ENCODE measurements at places on chromosomes 6 and 20.

DNA sequence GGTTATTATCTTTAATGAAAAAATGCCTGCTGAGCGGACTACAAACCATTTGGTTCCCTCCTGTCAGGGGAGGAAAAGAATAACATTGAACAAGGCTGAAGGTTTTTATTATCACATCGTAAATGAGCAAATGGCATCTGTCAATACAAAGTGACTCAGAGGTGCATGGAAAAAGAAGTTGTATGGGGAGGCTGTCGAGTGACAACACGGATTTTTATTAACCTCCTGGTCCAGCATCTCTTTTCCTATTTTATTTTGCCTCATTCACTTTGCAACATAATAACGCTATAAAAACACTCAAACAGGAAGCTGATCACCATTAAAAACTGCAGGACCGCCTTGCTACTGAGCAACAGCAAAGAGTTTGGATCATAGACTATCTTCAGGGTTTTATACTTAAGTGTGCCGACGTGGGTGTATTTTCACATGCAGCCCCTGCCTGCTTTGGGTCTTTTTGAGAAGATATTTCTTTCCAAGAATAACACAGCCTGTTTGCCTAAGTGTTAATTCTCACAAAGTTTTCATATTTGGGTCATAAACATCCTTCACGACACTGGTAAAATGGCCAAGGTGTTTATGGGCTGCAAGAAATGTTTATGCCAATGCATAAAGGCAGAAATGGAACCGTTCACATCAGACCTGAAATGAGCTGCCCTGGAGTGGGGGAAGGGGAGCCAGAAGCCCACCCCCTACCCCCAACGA, 132.1 kb upstream of the SALL4 start:
- no peak for DNase-seq

- peak; percentile 77 for DNase-seq
Measured at GRCh38 chr6:89895276-89895874, 1.1 kb downstream of the GJA10 start.

DNA sequence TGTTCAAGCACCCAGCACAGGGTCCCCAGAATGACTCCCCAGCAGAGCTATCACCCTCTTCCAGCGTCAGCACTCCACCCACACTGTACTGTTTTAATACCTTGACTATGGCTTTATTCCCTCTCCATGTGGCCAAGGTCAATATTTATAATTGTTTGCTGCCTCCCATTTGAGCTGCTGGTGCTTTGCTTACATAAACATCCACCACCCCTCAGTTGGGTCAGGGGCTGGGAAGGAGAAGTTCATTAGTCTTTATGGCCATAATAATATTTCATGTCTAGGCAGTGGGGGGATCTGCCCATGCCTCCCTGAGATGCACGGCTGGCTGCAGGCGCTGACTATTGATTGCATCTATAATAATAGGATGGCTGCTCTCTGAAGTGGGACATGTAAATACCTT, 41.8 kb upstream of the SAYSD1 start:
- DNase-seq: no peak

- DNase-seq: no peak
Measured at GRCh38 chr6:111992851-111993250, 61.1 kb upstream of the CCN6 start.

- no peak for DNase-seq
Measured at GRCh38 chr20:63015662-63016361, 9.0 kb upstream of the BHLHE23 start.

DNA sequence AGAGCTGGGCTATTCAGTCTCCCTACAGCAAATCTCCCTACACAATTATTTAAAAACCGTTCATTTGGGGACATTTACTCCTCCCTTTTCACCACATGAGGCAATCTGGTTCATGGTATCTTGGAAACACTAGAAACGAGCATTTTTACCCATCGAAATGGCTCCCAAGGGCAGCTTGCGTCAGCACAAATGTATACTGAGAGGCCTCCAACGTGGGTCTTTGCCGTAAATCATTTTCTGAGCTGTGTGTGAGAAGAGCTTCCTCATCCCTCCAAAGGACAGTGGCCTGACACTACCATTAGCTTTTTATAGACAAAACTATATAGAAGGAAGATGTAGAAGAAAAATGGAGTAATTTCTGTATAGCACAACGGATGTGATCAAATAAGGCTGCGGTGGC, 30.0 kb upstream of the PXDC1 start:
- DNase-seq: no peak

DNA sequence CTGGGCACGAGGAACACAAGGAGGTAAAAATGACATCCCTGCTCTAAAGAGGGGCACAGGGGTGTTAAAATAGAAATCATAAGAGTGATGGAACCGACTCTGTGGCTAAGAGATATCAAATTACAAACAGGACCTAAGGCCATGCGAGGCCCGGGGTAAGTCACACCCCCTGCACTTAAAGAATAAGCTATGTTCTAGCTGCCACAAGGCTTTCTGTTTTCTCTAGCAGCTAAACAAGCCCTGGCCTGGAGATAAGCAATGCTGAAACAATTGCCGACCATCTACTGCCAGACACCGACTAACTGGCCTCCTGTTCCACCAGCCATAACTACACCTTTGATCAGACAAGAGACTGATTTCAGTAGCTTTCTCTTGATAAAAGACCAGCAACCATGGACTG, 32.4 kb downstream of the MDGA1 start:
- no peak for DNase-seq

- DNase-seq: peak; percentile 70
Measured at GRCh38 chr20:9531581-9531980, 17.2 kb downstream of the LAMP5 start.

- no peak for DNase-seq
Measured at GRCh38 chr6:168397012-168397411, 44.0 kb upstream of the SMOC2 start.

- no peak for DNase-seq
Measured at GRCh38 chr6:54037277-54037779, 73.9 kb upstream of the MLIP start.

DNA sequence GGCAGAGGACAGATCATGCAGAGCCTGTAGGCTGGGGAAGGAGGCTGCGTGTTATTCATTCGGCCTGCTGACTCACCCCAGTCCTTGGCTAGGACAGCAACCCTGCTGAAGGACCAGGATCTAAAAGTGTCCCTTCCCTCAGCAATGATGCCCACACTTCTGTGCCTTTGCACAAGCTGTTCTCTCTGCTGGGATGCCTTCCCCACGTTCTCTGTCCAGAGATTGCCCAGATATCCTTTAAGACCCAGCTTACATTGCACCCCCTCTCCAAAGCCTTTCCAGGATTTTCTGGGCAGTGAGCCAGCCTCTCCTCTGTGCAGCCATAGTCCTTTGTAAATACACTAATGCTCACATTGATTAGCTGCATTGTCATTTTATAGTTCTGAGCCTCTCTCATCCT, 99.3 kb upstream of the CHD6 start:
- no peak for DNase-seq

- peak; percentile 93 for DNase-seq
Measured at GRCh38 chr20:58692579-58693225, at the start of gene NPEPL1. TSS of gene NPEPL1 (plus strand) at chr20:58692800. CDS start at chr20:58692901, 101 bp downstream.

- no peak for DNase-seq
Measured at GRCh38 chr6:42047213-42047590, 3.1 kb upstream of the TAF8 start.

DNA sequence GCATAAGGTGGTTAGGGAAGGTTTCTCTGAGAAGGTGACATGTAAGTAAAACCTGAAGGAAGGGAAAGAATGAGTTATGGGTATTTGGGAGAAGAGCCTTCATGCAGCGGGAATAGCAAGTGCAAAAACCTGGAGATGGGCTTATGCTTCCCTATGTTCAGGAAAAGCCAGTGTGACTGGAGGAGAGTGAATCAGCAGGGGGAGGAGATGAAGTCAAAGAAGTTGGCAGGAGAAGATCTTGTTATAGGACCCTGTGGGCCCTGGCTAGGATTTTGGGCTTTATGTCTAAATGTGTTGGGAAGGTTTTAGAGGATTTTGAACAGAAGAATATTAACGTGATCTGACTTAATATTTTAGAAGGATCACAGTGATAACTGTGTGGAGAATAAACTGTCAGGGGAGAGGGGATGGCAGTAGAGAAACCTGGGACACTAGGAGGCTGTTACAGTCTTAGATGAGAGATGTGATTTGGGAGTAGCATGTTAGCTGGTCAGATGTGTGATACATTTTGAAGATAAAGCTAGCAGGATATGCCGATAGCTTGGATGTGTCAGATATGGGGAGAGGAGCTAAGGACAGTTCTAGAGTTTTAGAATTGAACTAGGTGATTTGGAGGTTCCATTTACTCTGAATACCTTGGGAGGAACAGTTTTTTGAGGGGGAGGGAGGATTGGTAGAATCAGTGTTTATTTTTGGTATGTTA, 41.0 kb downstream of the PHF3 start:
- no peak for DNase-seq

GRCh38 chr20:18774207-18774606, 39.4 kb upstream of the SCP2D1 start:
- DNase-seq: no peak

DNA sequence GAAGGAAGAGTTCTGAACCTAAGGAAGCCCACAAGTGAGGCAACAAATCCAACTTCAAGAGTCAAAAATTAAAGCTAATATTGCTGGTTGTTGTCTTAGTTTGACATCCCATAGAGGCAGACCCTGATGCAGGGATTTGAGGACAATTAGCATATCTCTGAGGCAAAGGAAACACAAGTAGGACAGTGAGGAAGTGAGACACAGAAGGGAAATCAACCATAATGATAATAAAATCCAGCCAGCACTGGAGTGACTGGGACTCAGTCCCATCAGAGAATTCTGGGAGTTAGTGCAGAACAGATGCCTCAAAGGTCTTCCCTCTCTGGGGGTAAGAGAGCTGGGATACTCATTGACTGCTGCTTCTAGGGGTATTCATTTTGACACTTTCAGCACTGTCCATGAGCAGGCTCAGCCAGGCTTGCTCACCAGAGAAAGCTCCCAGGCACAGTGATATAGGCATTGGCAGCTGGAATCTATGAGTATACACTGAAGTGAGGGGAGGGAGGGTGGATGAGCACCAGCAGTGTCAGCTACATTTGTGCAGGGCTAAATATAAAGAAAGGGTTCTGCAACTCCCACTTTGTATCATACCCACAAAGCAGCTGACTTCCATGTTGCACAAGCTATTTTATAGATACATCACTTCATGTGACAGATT, 43.4 kb upstream of the SPTLC3 start:
- no peak for DNase-seq

DNA sequence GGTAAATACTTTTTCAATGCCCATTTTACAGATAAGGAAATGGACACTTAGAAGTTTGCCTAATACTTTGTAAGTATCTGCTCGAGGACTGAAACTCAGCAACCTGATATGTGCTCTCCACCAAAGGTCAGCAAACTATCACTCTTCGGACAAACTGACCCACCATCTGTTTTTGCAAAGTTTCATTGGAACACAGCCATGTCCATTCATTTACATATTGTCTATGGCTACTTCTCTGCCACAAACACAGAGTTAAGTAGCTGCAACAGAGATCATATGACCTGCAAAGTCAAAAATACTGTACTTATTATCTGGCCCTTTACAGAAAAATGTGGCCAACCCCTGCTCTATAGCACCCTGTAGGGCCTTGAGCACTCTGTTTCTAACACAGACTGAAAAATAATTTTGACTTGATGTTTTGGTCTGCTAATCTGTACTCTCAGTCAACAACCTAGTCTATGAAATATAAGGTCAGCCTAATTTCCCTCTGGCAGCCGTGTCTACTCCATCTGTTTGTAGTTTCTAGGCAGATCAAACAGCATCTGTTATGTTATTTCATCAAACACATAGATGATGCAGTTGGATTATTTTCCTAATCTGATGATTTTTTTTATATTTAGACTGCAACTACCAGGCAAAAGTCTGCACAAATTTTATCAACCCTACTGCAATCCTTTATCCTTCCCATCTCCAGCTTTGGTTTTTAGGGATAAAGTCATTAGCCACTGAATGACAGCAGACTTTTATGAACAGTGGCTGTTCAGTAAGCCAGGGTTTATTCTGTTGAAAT, 41.4 kb upstream of the BEND6 start:
- DNase-seq: no peak

- DNase-seq: no peak
Measured at GRCh38 chr6:23522792-23523547, 603.0 kb upstream of the NRSN1 start.

DNA sequence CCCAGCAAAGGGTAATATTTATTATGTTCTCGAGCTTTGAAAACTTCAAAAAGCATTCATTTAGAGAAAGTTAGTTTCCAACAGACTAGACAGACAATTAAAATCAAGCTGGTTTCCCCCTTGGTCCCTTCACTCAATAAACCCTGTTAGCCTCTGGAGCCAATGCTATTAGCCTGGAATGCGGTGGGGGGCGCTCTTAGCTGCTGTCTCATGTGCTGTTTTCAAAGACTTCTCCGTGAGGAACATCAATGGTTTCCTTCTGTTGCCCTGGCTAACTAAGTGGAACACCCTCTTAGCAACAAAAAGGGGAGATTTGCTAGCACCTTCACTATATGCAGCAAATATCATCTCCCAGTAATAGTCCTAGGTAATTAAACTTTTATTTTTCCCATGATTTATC, 86.4 kb downstream of the LY86 start:
- no peak for DNase-seq

GRCh38 chr20:1880529-1881239, 14.5 kb upstream of the SIRPA start:
- DNase-seq: no peak

DNA sequence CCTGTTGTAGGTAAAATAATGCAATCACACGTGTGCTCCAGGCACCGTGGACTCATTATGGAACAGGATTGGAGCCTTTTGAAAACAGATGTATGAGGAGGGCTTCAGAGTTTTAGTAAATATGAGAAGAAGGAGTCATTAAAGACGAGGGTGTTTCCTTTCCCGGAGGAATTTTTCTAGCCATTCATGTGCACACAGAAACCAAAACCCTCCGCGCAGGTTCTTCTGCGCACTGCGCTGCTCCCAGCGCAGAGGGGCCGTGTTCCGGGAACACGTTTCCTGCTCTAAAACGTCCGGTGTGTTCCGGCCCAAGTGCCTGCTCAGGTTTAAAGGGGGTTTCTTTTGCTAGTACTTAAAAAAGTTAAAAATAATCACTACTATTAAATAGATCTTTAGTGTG, 11.6 kb downstream of the GPR31 start:
- DNase-seq: no peak

DNA sequence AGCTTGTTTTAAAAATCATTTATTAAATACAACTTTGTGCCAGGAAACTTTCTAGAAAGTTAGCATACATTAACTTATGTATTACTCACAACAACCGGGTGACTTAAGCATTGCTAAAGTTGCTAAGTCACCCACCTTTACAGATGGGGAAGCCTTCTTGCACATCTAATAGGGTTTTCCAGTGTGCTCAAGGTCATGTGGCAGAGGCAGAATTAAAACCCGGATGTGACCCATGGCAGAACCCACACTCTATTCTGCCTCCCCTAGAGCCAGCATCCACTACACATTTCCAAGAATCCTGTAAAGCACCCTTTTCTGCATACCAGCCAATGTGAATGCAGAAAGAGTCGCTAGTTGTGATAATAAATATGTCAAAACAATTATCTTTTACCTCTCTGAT, 13.4 kb downstream of the LINC00237 start:
- DNase-seq: no peak

- DNase-seq: no peak
Measured at GRCh38 chr20:25459916-25460535, 52.6 kb downstream of the GINS1 start.

- DNase-seq: no peak
Measured at GRCh38 chr6:33975661-33976436, 170.0 kb downstream of the GRM4 start.
